ENCODE measurements at places on chromosomes 6 and 20. TPM values are rescaled to one million over a fixed set of nuclear protein-coding genes. Genes with fewer than 3 reads are reported as not detected.

The LAMA5 gene
- total RNA-seq = 32.1 TPM

The DEFB129 gene
- not detected for total RNA-seq

The CLIC5 gene
- not detected for total RNA-seq

The ARFRP1 gene
- total RNA-seq = 36.8 TPM

The MAVS gene
- 19.6 TPM for total RNA-seq

The OR2B6 gene
- total RNA-seq = not detected

The TPX2 gene
- 122 TPM for total RNA-seq

The HLA-DOB gene
- 0.30 TPM for total RNA-seq

The HRH3 gene
- total RNA-seq = not detected

The E2F1 gene
- 19.5 TPM for total RNA-seq

The RAET1L gene
- total RNA-seq = not detected

The ATG5 gene
- total RNA-seq = 22.7 TPM

The GJA10 gene
- not detected for total RNA-seq

The LBP gene
- not detected for total RNA-seq

The LY6G6C gene
- total RNA-seq = not detected

The TRIM31 gene
- not detected for total RNA-seq

The FABP7 gene
- not detected for total RNA-seq

The NNAT gene
- 32.0 TPM for total RNA-seq

The C20orf202 gene
- not detected for total RNA-seq

The DEFB132 gene
- not detected for total RNA-seq

The PLCB1 gene
- 1.7 TPM for total RNA-seq

The HLA-DMB gene
- total RNA-seq = not detected

The NKX2-4 gene
- not detected for total RNA-seq

The HAO1 gene
- not detected for total RNA-seq

The SRMS gene
- not detected for total RNA-seq

The TOX2 gene
- total RNA-seq = 50.5 TPM

The PPIL6 gene
- 2.4 TPM for total RNA-seq

The NPEPL1 gene
- 19.0 TPM for total RNA-seq
